Posterior cingulate gyrus (tissue), 11 donors: ENCODE measurements at places on chromosomes 6 and 20.

DNA sequence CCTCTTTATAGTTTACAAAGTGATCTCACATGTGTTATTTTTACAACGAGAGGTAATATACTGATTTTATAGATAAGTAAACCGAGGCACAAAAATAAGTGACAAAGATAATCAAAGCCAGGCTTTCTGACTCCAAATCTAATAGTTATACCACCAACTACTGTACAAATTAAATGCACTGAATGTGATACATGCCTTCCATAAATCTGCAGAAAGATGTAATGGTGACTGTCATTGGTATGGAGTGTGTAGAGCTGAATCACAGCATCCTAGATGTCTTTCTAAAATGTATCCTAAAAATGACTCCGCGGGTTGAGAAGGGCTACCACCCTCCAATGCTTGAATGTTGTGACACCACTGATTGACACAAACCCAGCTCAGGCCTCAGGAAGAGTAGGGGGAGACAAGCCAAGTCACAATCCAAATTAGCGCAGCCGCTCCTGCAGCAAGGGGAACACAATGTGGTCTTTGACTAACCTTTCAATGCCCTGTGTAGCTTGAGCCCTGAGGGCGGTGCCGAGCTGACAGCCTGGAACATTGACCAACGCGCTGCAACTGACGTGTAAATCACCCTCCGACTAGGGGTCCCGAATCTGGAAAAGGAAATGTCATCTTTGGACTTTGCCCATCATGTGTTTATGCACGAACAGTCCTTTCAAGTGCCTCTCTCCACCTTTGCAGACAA, 136.8 kb downstream of the OLIG3 start:
- DNase-seq = no peak

- no peak for DNase-seq
Measured at GRCh38 chr6:135163440-135163738, 17.7 kb upstream of the MYB start.

DNA sequence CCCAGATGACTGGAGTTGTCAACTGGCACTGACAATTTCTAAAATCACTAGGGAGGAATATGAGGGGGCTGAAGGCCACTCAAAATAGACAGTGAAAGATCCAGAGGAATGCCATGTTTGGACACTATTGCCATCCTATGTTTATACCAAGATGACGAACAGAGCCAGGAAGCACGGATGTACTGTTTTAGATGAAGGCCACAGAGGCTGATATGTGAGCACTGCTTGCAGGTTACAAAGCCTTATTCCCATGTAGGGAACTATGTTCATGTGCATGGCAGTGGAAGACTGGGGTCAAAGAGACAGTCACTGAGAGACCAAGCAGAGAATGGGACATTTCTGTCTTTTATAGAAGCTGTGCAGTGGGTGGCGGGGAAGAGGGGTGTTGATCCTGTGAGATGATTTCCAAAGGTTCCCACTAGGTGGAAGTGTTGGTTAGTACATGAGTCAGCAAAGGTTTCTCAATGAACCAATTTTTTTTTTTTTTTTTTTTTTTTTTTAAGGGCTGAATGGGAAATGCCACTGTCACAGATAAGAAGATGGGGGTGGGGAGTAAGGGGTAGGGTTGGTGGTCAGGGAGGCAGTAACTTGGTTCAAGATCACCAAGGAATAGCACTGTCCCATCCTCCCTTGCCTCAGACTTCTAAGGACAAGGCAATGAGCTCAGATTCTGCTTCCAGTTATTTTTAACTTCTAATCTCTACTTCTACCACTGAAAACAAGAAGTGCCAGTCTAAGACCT, 46.7 kb upstream of the MOCS1 start:
- no peak for DNase-seq

DNA sequence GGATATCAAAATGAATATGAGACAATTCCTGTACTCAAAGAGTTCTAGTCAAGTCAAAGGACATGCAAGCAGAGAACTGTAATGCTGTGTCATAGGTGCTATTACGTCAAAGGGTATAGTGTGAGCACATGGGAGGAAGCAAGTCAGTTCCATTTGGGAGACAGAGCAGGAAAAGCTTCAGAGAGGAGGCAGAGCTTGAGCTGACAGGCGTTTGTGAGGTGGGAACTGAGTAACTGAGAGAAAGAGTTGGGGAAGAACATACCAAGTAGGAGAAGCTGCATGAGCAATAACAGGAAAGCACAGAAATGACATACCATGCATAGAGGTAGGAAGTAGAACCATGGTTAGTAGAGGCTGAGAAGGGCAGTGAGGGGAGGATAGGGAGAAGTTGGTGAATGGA, 15.2 kb upstream of the SSR1 start:
- DNase-seq = no peak

- DNase-seq = no peak
Measured at GRCh38 chr6:89438248-89438647, 5.3 kb downstream of the ANKRD6 start.

DNA sequence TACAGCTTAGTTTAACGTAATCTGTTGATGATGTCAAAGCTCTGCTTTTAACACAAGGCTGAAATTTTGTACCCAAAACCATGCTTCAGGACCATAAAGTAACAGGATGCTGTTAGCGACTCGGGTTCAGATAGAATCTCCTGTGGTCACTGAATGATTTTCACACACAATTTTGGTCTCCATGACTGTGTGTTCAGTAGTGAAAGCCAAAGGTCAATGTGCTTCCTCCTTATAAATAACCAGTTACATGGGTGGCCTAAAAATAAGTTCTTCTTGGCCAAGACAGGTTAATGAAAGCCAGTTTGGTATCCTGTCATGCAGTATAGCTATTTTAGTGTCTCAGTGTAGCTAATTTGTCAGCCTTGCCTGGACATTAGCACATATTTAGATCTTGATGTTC, 19.1 kb upstream of the LOC128125822 start:
- no peak for DNase-seq

DNA sequence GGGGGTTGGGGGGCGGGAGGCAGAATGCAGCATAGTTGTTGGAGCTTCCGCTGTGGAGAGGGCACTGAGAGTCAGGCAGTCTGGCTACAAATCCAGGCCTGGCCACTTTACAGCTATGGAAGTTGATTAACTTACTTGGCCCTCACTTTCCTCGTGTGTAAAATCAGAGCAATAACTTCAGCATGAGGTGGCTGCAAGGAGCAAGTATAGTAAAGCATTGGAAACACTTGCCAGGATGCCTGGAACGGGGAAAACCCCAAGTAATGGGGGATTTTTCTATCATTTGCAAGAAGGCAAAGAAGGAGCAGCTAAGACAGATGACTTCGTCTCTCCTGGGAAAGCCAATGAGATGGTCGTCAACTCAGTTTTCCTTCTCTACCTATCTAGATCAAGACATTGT, 35.8 kb downstream of the AGPAT4 start:
- no peak for DNase-seq

GRCh38 chr20:12411246-12411940, 493.7 kb downstream of the BTBD3 start:
- DNase-seq = no peak

DNA sequence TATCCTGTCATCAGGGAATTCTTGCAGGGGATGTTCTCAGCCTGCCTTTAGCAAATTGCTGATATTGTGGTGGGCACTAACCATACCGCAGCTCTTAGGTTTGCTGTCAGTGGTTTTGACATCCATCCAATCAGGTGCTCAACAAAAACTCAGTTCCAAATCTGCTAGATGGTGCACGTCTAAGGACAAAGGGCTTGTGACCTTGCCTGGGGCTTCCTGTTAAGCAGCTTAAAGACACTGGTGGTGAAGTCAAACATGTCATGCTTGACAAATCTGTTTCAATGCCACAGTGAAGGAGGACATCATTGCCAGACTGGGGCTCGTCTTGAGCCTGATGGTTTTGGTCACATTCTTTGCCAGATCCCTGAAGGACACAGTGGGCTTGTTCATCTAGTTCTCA, 179.8 kb upstream of the NOX3 start:
- DNase-seq = no peak

GRCh38 chr6:146770275-146770964, 171.6 kb downstream of the ADGB start:
- no peak for DNase-seq

DNA sequence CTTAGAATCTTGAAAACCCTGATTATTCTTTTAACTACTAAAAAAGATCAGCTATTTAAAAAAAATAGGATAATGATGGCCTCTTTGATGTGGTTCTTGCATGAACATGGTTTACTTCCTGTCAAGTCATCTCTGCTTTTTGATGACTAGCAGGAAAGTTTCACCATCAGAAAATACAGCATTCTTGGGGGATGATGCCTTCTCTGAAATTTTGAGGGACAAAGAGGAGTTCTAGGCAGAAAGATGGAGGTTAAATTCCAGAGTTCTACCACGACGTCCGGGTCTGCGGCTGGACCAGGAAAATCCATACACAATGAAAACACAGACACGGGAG, 130.4 kb downstream of the OLIG3 start:
- DNase-seq = no peak

- DNase-seq = no peak
Measured at GRCh38 chr6:18306977-18307376, 42.6 kb upstream of the DEK start.

DNA sequence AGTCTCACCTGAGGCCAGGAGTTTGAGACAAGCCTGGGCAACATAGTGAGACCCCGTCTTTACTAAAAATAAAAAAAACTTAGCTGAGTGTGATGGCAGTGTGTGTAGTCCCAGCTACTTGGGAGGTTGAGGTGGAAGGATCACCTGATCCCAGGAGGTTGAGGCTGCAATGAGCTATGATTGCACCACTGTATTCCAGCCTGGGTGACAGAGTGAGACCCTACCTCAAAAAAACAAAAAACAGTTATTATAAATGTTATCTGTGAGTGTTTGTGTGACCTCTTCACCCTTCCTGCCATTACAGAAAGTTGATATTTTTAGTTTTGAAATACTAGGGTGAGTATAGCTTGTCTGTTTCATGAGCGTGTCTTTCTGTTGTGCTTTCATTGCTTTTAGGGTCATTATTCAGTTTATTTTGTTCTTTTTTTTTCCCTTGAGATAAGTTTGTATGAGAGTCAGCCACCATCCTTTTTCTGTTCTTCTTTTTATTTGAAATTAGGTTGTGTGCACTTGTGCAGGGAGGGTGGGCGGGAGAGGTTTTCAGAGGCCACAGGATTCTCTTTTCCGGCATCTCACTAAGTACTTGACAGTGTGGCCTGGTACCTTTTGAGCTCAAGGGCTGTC, 26.2 kb downstream of the CDYL start:
- DNase-seq = no peak

GRCh38 chr6:38234141-38234540, 405.6 kb downstream of the BTBD9 start:
- DNase-seq = no peak

DNA sequence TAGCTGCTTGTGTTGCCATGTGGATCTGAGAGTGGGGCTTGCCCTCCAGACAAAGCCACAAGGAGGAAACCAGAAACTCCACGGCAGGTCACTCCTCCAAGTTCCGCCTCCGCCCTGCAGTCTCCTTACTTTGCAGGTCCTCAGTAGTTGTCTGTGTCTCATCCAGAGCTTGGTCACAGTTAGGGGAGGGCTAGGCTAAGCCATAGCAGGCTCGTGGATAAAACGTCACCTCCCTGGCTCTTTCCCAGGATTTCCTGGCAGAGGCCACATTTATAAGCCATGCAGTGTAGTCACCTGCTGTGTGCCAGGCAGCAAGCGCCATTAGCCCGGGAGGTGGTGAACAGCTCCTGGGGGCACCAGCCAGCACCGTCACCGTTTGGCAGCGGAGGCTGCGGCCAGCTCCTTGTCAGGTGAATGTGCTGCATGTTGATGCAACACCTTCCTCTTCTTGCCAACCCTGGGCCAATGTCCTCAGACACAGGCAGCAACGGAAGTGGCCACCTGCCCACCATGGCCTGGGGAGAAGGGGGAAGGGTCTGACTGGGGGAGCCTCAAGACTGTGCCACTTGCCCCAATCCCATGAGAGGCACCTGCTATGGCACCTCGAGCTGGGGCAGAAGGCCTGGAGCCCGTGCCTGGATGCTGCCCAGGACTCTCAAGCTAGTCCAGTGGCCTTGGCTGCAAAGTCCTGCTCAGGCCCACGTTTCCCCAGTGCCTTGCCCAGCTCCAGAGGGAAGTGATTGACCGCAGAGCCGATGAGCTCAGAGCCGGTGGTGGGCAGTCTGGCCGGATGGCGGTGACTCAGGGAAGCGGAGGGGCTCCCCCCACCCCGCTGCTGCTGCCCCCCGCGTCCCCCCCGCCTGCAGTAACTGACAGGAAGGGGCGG, 39.0 kb upstream of the SLCO4A1 start:
- DNase-seq = no peak

DNA sequence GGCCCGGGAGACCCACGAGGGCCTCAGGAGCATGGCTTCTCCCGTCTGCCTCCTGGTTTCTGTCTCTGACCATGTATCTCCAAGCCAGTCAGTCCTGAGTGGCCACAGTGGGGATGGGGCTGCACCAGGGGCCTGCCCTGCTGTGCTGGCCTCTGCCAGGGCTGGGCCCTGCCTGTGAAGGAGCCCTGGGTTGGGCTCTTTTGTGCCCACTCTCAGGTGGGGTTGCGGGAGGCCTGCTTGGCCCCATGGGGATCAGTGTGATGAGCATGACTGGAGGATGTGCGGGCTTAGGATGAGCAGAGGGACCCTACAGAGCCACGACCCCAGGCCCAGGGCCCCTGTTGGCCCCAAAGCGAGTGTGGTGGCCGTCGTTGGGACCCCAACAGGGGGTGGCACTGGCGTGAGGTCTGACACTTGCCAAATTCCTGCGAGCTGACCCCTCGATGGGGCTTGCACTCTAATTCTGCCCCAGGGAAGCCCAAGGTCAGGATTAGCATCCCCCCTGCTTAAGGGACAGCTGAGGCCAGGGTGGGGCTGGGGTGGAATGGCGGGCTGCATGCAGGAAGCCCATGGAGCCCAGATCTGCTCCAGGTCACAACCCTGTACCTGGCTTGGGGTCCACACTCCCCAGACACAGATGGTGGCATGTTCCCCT, 90.0 kb upstream of the BHLHE23 start:
- no peak for DNase-seq

DNA sequence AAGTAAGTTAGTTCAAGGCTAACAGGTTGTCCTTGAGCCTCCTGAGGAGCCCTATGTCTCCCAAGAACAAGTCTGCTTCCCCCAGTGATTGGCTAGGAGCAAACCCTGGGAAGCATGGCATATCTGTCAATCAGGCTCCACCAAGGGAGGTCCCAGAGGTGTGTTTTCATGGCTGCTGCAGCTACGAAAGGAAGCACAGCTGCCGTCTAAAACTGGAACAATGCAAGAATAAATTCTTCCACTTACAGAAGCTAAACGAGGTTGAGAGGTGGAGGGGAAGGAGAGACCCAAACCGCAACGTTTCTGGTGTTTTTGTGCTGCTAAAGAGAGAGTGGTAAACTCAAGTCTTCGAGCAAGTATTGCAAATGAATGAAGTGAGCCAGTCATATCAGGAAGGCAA, 4.9 kb upstream of the PTGIS start:
- no peak for DNase-seq
